ENCODE measurements at places on chromosomes 11 and 22.
A peak's percentile ranks its signal among the peaks of the same experiment; 100 is the strongest.

GRCh38 chr11:57791321-57792059, 29.9 kb downstream of the CTNND1 start:
- peak overlapping the region; percentile 87 for H3K27ac ChIP-seq
- H3K27me3 ChIP-seq: no peaks in the 10 kb centered on the region
- peak overlapping the region; percentile 62 for H3K4me3 ChIP-seq
- no peak for DNase-seq
- peaks cover 59% of the 10 kb centered on the region for H3K4me1 ChIP-seq

DNA sequence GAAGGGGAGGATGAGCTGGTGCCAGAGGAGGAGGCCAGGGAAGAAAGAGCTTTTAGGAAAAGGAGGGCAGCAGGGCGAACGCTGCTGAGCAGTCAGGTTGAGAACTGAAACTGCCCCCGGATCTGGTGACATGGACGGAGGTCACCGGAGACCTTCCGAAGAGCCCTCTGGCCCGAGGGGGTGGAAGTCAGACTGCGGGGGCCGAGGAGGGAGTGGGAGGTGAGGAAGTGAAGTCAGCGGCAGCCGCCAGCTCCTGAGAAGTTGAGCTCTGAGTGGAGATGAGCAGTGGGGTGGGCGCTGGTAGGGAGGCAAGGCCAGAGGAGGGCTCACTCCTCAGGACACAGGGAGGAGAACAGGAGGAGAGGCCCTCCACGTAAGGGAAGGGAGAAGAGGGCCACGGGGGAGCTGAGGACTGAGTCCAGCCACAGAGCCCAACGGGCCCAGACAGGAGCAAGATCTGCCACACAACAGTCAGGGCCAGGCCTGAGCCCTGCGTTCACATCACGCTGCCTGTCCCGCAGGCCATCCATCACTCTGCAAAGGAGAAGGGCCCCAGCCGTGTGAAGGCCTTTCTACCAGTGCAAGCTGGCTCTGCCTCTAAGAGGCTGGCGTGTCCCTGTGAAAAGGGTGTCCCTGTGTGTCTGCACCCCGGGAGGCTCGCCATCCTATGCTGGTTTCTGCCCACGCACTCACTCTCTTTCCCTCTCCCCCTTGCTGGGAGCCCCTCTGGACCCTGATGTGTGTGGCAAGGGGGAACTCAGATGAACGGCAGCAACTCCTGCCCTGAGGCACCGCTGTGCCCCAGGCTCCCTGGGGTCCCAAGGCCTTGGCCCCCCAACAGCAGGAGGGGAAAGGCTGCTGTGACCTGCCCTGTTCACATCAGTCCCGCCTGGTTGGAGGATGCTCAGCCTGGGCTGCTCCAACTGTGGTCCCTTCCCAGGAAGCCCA, 19.0 kb upstream of the LRRC32 start:
- no peak overlapping the region for H3K4me3 ChIP-seq
- no peak for DNase-seq
- no peak overlapping the region for H3K27ac ChIP-seq
- peaks cover 13% of the 10 kb centered on the region for H3K4me1 ChIP-seq

- H3K27me3 ChIP-seq: peaks cover 15% of the 10 kb centered on the region
- H3K27ac ChIP-seq: no peak overlapping the region
- no peak overlapping the region for H3K4me3 ChIP-seq
- no peaks in the 10 kb centered on the region for H3K4me1 ChIP-seq
- no peaks in the 10 kb centered on the region for H3K36me3 ChIP-seq
These were observed 7.4 kb upstream of the NPTXR start for GRCh38 chr22:38850941-38851849.

- H3K27ac ChIP-seq: peak overlapping the region; percentile 95
- H3K4me3 ChIP-seq: peak overlapping the region; percentile 84
- peaks cover 47% of the 10 kb centered on the region for H3K4me1 ChIP-seq
- no peaks in the 10 kb centered on the region for H3K27me3 ChIP-seq
- H3K36me3 ChIP-seq: peaks cover 8% of the 10 kb centered on the region
These were observed 1.4 kb downstream of the SPCS2 start for GRCh38 chr11:74950374-74950969.

DNA sequence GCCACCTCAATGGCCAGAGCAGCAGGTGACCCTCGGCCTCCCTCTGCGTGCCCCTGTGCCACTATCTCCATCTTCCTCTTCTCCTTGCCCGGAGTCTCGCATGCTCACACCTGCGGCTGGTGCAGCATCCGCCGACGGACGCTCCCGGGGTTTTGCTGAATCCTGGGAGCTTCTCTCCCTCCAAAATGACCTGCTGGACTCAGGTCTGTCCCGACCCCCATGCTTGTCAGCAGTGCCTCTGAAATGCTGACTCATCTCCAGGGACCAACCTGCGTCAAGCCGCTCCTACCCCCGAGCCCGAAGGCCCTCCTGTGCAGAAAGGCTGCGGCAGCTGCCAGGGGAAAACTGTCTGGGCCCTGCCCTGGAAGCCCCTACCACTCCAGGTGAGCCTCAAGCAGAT, 58.4 kb downstream of the CELSR1 start:
- no peaks in the 10 kb centered on the region for H3K36me3 ChIP-seq
- H3K4me1 ChIP-seq: peaks cover 7% of the 10 kb centered on the region
- DNase-seq: no peak
- H3K27ac ChIP-seq: no peak overlapping the region
- no peaks in the 10 kb centered on the region for H3K27me3 ChIP-seq

- H3K4me1 ChIP-seq: peaks cover 28% of the 10 kb centered on the region
- H3K4me3 ChIP-seq: peak overlapping the region; percentile 25
- H3K36me3 ChIP-seq: no peaks in the 10 kb centered on the region
- H3K27ac ChIP-seq: peak overlapping the region; percentile 75
- H3K27me3 ChIP-seq: no peaks in the 10 kb centered on the region
- peak; percentile 48 for DNase-seq
These were observed 70.6 kb upstream of the MPEG1 start for GRCh38 chr11:59283311-59283710.

DNA sequence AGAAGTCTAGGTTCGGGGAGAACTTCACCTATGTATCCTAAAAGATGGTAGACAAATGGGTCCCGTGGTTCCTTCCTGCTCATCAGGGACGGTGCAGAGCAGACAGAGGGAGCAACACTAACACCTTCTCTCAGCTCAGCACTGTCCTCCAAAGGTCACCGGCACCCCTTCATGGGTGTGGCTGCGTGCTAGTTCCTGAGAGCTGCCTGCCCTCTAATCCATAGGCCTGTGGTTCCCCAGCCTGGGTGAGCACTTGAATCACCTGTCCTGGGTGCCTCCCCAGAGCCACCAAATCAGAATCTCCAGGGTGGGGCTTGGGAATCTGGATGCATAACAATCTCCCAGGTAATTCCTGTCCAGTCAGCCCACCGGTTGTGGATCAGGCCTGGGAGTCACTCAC, 113.9 kb upstream of the TMEM45B start:
- H3K27ac ChIP-seq: no peak overlapping the region
- H3K4me3 ChIP-seq: no peak overlapping the region
- no peaks in the 10 kb centered on the region for H3K4me1 ChIP-seq
- no peaks in the 10 kb centered on the region for H3K36me3 ChIP-seq

DNA sequence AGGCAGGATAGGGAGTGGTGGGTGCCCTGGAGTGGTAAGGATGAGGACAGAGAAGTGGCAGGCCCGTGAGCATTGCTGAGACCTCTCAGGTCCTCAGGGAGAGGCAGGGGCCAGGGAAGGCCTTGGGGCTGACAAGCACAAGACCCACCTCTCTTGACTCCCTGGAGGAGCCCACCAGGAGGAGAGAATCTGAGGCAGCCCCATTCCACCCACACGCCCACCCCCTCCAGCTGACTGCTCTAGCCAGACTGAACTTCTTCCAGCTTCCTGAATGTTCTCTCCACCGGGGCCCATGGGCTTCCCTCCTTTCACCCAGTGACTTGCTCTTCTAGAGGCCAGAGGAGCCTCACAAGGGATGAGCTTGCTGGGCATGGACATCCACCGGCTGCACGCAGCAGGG, 1403.0 kb downstream of the BRD1 start:
- no peak overlapping the region for H3K27ac ChIP-seq
- no peaks in the 10 kb centered on the region for H3K4me1 ChIP-seq

DNA sequence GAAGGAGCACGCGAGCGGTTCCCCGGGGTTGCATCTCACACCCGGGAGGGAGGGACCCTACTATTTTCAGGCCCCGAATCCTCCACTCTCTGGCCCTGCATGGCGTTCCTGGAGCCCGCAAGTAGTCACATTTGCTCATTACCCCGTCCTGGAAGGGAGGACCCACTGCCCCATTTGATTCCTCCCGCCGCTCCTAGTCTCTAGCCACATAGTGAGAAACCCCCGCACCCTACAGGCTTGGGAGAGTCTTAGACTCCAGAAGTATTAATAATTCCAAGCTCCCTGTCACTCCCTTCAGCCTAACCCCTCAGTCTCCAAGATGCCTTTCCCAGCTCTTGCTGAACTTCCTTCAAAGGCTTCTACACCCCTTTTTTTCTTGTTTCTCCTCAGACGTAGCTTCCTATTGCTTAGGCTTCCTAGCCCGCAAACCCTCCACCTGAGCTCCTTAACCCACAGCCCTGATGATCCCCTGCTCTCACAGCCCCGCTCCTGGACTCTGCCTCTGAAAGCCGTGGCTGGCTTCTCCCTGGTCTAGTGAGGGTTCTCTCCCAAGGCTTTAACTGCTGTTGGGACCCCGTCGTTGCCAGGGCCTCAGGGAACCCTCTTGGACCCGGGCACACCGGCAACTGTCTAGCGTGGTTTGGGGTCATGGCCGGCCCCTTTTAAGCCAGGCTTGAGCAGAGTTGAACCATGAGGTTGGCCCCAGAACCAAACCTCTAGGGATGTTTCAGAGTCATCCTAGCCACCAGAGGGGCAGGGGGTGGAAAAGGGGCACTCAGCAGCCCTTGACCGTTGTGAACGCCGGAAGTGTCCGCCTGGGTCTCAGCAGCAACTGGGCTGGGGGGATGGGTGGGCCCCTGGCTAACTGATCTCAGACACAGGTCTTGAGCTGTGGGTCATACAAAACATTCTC, 862 bp downstream of the GGA1 start:
- no peaks in the 10 kb centered on the region for H3K36me3 ChIP-seq
- peak overlapping the region; percentile 65 for H3K4me3 ChIP-seq
- peak overlapping the region; percentile 99 for H3K27ac ChIP-seq
- peak; percentile 32 for DNase-seq

DNA sequence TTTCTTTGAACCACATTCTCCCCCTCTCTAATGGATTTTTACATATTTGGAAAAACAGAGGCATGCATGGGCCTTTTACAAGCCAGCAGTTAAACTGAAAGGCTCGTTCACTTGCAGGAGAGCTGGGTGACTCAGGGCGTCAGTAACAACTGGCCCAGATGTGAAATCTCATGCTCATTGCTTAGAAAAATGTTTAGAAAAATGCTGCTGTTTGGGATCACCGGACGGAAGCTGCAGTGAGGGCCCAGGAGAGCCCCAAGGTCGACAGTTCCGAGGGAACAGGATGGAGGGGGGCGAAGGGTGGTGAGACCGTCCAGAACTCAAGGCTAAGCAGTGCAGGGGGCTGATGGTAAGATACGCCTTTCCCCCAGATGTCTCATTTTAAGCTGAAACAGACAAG, 41.7 kb upstream of the SMTN start:
- no peak overlapping the region for H3K4me3 ChIP-seq
- no peaks in the 10 kb centered on the region for H3K36me3 ChIP-seq
- no peak overlapping the region for H3K27ac ChIP-seq
- peaks cover 6% of the 10 kb centered on the region for H3K27me3 ChIP-seq

- no peaks in the 10 kb centered on the region for H3K27me3 ChIP-seq
- H3K4me1 ChIP-seq: peaks cover 10% of the 10 kb centered on the region
- no peak overlapping the region for H3K4me3 ChIP-seq
These were observed 14.0 kb downstream of the EP300 start for GRCh38 chr22:41106122-41106968.

- no peaks in the 10 kb centered on the region for H3K27me3 ChIP-seq
- no peak for DNase-seq
- H3K36me3 ChIP-seq: peaks cover 16% of the 10 kb centered on the region
These were observed 12.2 kb downstream of the BCL9L start for GRCh38 chr11:118913411-118914125.

GRCh38 chr11:129075757-129076156, 116.4 kb downstream of the ARHGAP32 start:
- no peak overlapping the region for H3K4me3 ChIP-seq
- no peak overlapping the region for H3K27ac ChIP-seq
- no peaks in the 10 kb centered on the region for H3K36me3 ChIP-seq

GRCh38 chr22:20840646-20841371, 17.8 kb downstream of the PI4KA start:
- H3K36me3 ChIP-seq: no peaks in the 10 kb centered on the region
- H3K27ac ChIP-seq: no peak overlapping the region
- no peak for DNase-seq
- H3K4me1 ChIP-seq: peaks cover 7% of the 10 kb centered on the region
